ENCODE measurements at places on chromosomes 12 and 14. TPM values are rescaled to one million over a fixed set of nuclear protein-coding genes. Genes with fewer than 3 reads are reported as not detected.

GDF3 gene
- not detected for total RNA-seq

SYNE3 gene
- 1.0 TPM for total RNA-seq

KCNH5 gene
- total RNA-seq: not detected

SPIC gene
- total RNA-seq: not detected

FSCB gene
- total RNA-seq: not detected

ACOT6 gene
- not detected for total RNA-seq

KRT75 gene
- total RNA-seq: 0.26 TPM

CCDC60 gene
- not detected for total RNA-seq

PYGL gene
- total RNA-seq: 162 TPM

TMEM63C gene
- total RNA-seq: 1.8 TPM

ZNF891 gene
- total RNA-seq: 0.46 TPM

TMCC3 gene
- 1.1 TPM for total RNA-seq

IFI27 gene
- 2.4 TPM for total RNA-seq

CLEC9A gene
- total RNA-seq: not detected

TRPV4 gene
- 0.09 TPM for total RNA-seq

HOXC10 gene
- 2.1 TPM for total RNA-seq

PRH2 gene
- not detected for total RNA-seq

MEG3 gene
- total RNA-seq: 52.4 TPM

HOXC4 gene
- 1.9 TPM for total RNA-seq

GPR135 gene
- 1.1 TPM for total RNA-seq

TBC1D30 gene
- 1.9 TPM for total RNA-seq

ATXN2 gene
- 48.5 TPM for total RNA-seq

PUS7L gene
- 4.6 TPM for total RNA-seq

ABCD2 gene
- not detected for total RNA-seq

FITM1 gene
- not detected for total RNA-seq

FBLN5 gene
- 3.3 TPM for total RNA-seq

POTEM gene
- not detected for total RNA-seq

PDE3A gene
- 2.6 TPM for total RNA-seq

CEBPE gene
- total RNA-seq: not detected

COA8 gene
- total RNA-seq: 53.8 TPM

SIX6 gene
- not detected for total RNA-seq

BATF gene
- not detected for total RNA-seq

RARG gene
- 24.0 TPM for total RNA-seq

GLI1 gene
- 8.1 TPM for total RNA-seq

PAX9 gene
- total RNA-seq: 3.2 TPM

AQP2 gene
- total RNA-seq: not detected

C12orf56 gene
- not detected for total RNA-seq
